Activated CD4-positive, alpha-beta T cell treated with anti-CD3 and anti-CD28 coated beads, Interleukin-2, amount 50 U/mL, for 24 hours (primary cell): ENCODE measurements at places on chromosomes 5 and 9.

DNA sequence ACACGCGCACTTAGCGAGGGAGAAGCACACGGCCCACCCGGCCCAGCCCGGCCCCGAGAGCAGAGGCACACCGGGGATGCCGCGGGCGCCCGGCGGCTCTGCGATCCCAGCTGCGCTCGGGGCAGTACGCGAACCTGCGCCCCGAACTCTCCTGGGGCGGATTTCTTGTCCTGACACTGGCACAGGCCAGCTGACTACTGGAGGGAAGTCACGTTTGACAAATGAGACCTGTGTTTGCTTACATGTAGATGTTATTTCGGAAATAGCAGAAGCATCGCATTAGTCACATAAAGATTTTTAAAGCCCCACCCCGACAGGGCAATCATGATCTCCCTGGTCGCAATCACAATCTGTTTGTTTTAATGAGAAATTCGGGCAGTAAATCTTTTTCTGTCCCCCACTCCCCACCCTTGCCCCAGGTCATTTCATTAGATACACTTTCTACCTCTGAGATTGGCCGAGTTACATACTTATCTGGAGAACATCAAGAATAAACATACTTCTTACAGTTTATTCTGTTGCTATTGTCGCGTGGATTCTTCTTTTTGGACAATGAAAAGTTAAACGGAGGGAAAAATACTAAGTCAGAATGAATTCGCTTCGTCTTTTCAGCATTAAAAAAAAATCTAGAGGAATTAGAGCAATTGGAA, 518.9 kb downstream of the CTNND2 start:
- DNase-seq: no peak

DNA sequence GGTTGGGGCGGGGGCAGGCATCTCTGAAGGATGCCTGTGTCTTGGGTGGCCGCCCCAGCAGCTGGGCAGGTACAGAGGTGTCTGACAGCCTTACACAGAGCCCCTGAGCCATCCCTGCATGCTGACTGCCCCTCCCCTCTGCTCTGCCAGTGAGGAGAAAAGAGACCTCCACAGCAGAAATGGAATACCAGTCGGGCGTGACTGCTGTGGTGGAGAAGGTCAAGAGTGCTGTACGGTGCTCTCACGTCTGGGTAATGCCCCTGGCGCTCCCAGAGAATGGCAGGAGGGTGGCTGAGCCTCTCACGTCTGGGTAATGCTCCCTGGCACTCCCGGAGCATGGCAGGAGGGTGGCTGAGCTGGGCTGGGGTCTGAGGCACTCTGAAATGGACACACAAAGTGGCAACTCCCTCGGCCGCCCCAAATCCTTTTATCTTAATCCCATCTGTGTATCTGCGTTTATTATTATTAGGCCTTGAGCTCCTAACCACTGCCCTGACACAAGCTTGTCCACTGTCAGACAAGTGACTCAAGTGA, 2.5 kb upstream of the RABL6 start:
- no peak for DNase-seq

GRCh38 chr5:17604951-17605350, 968 bp downstream of the TAF11L11 start:
- no peak for DNase-seq

DNA sequence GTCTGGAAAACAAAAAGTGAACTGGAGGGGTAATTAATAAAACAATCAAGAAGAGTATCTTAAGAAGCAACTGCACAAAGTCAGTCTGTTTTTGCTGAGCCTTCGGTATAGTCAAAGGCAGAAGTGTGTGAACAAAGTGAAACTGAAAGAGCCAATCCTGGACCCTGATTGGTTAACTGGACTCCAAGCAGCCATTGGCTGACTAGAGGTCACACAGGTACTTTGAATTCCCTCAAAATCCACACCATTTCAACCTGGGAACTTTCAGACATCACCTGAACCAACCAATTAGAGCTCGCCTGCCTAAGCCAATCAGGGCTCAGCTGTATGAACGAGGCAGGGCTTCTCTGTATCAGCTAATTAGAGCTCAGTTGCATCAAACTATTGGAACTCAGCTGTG, 286.7 kb downstream of the TLE4 start:
- DNase-seq: no peak
